WERI-Rb-1 (cell line): ENCODE measurements at places on chromosomes 6 and 20.

- no peak for DNase-seq
These were observed 408.4 kb downstream of the PKHD1 start for GRCh38 chr6:51678905-51679620.

DNA sequence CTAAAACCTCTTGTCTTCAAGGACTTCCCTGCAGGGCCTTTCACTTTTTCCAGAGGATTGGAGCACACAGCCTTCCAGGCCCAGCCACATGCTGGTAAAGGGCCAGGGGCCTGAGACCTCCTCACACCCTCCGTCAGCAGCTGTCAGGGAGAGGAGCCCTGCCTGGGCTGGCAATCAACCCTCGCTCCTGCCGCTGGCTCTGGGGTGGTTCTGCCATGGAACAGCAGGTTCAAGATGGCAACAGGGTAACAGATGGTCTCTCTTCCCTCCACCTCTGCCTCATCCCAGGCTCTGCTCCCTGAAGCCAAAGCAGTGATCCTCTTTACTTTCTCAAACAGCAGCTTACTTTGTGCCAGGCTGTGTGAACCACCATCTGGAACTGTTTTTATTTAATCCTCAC is 23.8 kb downstream of the PCNA start:
- DNase-seq = peak; percentile 82

GRCh38 chr6:155495011-155495768 is 39.6 kb upstream of the NOX3 start:
- peak; percentile 21 for DNase-seq

GRCh38 chr6:12037798-12038197 is 25.7 kb downstream of the HIVEP1 start:
- no peak for DNase-seq

GRCh38 chr20:47487175-47487917 is 14.3 kb upstream of the NCOA3 start:
- no peak for DNase-seq

DNA sequence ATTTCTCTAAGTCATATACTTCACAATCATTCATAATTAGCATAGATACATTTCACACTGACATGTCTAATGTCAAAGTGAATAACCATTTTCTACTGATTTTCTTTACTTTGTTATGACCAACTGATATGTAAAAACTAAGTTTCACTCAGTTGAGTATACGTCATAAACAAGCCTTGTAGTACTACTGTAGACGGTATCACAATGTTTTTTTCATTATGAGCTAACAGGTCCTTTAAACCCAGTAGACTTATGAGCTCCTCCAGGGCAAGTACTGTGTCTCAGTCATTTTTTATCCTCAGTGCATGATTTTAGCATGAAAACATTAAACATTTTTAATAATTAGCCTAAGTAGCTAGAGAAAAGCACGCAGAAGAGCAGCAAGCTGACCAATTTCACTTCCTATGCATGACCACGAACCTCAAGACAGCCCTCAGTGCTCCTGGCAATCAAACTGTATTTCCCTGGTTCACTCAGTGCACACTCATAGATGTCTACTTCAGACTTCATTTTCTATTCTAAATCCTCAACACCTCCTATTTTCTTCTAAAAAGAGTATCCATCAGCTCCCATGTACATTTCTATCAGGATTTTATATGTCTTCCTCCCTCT is 32.0 kb upstream of the TFAP2D start:
- no peak for DNase-seq

GRCh38 chr20:62929051-62929538 is 2.8 kb upstream of the DIDO1 start:
- no peak for DNase-seq

GRCh38 chr20:55067158-55067825 is 591.9 kb downstream of the DOK5 start:
- no peak for DNase-seq

- no peak for DNase-seq
These were observed 117.6 kb upstream of the UST start for GRCh38 chr6:148629181-148629580.

DNA sequence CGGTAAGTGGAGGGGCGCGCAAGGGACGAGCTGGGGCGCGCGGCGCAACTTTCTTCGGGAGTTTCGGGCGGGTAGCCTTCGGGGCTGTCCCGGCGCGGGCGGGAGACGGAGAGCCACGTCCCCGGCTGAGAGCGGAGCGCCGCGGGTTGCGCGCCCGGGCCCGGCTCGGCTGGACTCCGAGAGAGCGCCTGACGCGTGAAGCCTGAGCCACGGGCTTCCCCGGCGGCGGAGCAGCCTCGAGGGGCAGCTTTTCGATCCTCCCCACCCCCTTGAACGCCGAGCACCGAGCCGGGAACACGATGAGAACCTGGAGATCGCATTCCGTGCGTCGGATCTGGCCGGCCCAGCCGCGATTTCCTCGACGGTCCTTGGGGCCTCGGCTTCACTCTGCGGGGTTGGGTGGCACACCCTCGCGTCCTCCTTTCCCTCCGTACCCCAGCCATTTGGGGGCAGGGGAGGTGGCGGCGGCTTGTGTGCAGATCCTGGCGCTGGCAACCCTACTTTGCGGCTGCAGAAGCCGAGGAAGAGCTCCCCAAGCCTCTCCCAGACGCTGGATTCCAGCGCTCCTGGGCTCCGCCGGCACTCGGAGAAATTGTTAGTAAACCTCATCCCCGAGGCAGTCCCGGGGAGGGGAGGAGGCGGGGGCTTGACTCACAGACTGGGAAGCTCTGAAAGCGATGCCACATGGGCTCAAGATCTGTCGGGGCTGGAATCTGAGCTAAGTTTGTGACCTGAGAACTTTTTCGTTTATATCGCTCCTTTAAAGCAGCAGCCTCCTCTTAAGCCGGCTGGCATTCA is 572 bp downstream of the DSE start:
- DNase-seq = peak; percentile 72

DNA sequence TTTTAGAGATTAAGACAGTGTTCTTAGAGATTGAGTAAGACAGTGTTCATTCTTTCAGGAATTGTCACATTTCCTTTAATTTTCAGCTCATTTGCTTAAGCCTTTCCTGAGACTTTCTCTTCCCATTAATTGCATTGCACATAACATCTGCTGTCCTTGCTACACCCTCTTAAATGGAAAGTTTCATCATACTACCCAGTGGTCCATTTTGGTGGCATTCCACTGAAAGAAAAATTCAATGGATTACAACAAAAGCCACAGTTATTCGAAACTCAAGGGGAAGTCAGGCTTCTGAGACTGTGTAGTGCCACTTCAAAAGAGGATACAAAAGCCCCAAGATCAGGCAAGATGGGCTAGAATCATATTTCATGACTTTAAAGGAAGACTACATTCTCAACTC is 64.0 kb downstream of the RSPO3 start:
- DNase-seq = no peak

- no peak for DNase-seq
These were observed 64.7 kb upstream of the MTHFD1L start for GRCh38 chr6:150800674-150801314.

DNA sequence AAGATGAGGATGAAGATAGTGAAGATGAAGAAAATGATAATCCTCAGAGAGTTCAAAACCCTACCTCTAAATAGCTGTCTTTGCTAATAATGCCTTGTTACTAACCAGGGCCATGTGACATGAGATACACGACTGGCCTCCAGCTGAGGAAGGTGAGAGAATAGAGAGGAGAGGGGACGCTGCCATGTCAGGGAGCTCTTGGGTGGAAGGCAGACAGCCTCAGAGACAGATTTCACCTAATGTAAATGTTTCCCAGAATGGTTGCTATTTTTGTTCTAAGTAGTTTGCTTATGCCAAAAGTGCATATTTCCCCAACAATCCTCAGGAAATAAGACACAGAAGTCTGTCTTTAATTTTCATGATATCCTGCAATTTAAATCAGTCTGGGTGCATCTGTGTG is 138.4 kb downstream of the ELOVL4 start:
- DNase-seq = no peak

DNA sequence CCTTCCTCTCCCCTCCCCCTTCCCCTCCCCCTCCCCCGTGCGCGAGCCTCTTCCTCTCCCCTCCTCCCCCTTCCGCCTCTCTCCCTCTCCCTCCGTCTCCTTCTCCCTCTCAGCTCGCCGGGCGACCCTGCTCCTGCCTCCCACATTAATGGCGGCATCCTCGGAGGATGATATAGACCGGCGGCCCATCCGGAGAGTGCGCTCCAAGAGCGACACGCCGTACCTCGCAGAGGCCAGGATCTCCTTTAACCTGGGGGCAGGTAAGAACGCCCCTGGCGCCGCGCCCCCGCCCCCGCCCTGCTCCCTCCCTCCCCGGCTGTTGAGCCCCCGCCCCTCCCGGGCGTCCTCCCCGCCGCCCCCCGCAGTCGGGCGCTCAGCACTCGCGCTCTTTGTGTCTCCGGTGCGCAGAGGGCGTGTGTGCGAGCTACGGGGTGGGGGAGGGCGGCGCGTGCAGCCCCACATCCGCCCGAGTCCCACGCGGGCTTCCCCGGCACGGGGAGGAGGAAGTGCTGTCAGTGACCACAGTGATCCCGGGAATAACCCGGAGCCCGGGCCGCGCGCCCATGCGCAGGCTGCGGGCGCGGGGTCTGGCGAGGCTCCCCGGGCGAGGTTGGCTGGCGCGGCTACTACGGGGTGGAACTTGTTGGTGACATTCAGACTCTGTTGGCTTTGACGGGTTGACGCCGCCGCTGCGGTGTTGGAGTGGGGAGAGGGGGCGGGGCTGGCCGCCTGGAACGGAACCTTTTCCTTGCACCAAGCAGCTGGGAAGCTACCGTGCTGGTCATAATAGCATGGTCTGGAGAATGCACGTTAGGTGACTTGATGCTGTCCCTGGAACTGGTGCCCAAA is 33.2 kb downstream of the PHACTR1 start:
- DNase-seq = peak; percentile 87

DNA sequence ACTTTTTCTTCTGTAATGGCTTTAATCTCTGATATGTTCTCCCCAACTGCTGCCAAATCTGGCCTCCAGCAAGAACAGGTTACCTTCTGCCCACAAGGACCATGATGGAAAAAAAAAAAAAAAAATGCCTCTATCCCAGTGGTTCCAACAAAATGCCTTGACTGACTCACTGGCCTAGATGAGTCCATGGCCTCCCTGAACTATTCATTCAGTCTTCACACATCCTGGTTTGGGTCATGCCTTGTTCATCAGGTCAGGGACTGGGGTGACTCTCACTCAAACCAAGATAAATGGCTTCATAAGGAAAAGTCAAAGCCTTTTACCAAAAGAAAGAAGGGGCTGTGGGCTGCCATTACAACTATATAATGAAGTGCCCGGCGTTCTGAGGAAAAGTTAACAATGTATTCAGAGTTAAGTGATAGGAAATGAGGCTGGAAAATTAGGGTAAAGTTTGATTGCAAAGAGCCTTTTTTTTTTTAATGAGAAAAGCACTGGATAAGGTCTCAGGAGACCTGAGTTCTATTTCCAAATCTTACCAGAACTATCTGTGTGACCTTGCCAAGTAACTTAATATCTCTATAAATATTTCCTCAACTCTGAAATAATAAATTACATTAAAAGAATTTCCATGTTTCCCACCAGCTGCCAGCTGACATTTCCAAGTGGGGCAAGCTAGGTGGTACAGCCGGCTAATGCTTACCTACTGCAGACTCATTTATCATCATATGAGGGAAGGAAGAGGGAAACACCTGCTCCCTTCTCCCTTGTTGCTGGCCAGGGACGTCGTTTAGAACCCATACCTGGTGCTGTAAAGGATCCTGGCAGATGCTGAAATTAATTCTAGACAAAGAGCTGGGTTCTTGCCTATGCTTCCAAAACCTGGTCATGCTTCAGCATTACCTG is 380.0 kb upstream of the MARCKS start:
- DNase-seq = no peak

DNA sequence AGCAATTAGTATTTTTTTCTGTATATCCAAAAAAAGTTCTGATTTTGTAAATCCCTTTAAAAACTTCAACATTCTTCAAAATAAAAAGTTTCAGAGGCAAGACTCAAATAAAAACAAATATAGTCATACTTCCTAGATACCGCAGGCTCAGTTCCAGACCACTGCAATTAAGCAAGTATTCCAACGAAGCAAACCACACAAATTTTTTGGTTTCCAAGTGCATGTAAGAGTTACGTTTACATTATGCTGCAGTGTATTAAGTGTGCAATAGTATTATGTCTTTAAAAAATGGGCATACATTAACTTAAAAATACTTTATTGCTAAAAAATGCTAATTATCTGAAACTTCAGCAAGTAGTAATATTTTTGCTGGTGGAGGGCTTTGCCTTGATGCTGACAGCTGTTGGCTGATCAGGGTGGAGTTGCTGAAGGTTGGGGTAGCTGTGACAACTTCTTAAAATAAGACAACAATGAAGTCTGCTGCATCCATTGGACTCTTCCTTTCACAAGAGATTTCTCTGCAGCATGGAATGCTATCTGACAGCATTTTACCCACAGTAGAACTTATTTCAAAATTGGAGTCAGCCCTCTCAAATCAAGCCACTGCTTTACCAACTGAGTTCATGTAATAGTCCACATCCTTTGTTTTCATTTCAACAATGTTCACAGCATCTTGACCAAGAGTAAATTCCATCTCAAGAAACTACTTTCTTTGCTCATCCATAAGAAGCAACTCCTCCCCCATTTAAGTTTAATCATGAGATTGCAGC is 46.0 kb downstream of the PHIP start:
- DNase-seq = no peak

- no peak for DNase-seq
These were observed 25.9 kb upstream of the ILRUN start for GRCh38 chr6:34722451-34722850.

GRCh38 chr6:16644540-16645250 is 116.6 kb downstream of the ATXN1 start:
- DNase-seq = no peak

- no peak for DNase-seq
These were observed 1089.3 kb upstream of the DEFB115 start for GRCh38 chr20:30168025-30168799.

DNA sequence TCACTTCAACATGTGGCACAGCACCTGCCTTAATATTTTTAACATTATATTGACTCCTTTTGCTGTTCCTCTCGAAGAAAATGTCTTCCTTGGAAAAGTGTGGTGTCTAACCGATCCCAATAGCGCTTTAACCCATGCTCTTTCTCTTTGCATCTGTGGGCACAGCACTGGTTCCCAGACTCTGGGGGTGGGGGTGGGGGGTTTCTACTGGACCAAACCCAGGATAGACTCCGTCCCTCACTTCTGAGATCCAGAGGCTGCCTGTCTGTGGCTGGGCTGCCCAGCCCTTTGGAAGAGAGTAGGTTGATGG is 3.9 kb upstream of the ZNF292 start:
- DNase-seq = no peak

GRCh38 chr6:34029489-34030280 is 116.2 kb downstream of the GRM4 start:
- DNase-seq = no peak

DNA sequence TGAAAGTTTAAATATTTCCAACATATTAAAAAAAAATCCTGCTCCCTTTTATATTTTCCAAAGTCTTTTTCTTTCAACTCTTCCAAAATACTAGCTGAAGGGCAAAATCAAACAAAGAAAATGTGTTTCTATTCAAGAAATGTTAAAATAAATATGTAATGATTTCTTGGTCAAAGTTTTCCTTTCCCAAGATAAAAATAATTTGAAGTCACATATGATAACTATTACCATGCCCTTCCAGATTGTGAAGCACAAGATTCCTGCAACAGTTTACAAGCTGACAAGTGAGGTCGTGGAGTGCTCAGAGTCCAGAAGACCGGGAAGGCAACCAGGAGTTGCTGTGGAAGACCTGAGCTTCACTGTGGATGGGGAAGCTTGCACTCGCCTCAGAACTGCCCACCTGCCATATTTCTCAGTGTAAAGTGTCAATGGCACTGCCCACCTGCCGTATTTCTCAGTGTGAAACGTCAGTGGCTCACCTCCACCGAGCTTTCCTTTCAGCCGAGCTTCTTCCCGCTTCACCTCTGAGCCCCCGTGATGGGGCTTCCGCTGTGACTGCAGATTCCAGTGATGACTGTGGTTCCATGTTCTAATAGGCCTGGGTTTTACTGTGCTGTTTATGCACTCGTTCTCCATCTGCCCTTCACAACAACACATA is 160.5 kb downstream of the THBS2 start:
- DNase-seq = no peak
